Left colon (tissue), 2 donors: ENCODE measurements at places on chromosomes 7 and 10.
A peak's percentile ranks its signal among the peaks of the same experiment; 100 is the strongest.

DNA sequence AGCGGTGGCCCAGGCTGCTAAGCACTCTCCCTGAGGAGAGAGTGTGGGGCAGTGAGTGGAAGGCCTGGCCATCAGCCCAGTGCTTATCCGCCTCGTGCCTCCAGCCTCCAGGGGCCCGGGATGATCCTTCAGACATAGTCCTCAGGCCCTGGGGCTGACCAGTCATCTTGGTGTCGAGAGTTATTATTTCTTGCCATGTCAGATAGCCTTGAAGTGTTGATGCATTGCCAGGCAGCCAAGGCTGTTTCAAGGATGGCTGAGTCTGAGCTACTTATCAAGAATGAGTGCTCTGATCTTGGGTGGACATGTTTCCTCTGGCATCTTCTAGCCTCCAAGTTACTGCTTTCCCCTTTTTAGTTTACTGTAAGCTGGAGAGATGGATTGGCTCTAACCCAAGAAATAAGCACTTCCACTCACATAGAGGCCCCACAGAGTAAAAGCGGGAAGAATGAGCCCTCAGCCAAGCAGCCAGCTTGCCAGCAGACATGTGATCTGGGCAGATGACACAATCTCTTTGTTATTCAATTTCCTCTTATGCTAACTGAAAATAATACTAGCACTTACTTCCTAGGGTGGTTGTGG lies 136.5 kb upstream of the NAMPT start:
- peak; percentile 39 for DNase-seq

- no peak for DNase-seq
Measured at GRCh38 chr10:93593749-93594148, 7.3 kb downstream of the RBP4 start.

GRCh38 chr10:62374862-62375710 lies 917 bp downstream of the ZNF365 start:
- DNase-seq = no peak

- no peak for DNase-seq
Measured at GRCh38 chr7:155972247-155972646, 160.0 kb upstream of the SHH start.

GRCh38 chr7:91656541-91657482 lies 223.7 kb downstream of the MTERF1 start:
- no peak for DNase-seq

DNA sequence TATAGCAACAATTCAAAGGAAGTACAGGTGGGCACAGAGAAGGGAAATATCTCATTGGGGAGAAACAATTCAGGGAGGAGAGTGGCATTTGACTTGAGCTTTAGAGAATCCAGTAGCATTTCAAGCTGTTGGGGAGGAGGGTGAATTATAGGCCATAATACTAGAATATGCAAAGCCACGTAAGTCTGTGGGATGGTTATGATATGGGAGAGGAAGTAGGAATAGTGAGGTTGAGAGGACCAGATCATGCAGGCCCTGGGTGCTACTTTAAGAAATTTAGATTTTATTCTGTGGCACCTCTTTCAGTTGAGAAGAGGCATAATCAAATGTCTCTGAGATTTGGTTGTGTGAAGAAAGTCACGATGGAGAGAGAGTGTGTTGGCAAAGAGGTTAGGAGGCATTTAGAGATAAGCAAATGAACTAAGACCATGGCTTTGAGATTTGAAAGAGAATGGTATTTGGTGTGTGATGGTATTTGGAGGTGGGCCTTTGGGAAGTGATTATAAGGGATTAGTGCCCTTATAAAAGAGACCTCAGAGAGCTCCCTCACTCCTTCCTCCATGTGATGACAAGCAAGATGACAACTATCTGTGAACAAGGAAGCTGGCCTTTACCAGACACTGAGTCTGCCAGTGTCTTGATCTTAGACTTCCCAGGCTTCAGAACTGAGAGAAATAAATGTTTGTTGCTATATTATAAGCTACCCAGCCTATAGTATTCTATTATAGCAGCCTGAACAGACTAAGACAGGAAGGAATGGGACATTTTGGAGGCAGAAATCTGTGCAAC lies 15.1 kb downstream of the ADD3 start:
- no peak for DNase-seq

DNA sequence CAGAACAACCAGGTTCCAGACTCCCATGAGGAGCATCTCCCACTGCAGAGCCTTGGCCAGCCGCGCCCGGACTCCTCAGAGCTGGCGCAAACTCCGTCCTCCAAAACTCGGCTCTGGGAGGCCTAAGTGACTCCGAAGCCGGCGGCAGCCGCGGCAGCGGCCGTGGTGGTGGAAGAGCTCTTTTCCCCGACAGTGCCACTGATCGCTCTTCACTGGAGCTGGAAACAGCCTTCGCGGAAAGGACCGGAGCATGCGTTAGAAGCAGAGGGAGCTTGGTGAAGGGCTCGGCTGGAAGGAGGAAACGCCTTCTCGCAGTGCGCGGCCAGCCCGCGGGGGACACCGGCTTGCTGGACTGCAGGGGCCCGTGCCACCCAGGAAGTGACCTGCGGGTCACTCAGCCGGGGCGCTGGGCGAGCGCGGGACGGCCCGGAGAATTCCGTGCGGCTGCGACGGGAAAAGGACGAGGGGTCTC lies 5.0 kb upstream of the HOXA13 start:
- peak; percentile 58 for DNase-seq

DNA sequence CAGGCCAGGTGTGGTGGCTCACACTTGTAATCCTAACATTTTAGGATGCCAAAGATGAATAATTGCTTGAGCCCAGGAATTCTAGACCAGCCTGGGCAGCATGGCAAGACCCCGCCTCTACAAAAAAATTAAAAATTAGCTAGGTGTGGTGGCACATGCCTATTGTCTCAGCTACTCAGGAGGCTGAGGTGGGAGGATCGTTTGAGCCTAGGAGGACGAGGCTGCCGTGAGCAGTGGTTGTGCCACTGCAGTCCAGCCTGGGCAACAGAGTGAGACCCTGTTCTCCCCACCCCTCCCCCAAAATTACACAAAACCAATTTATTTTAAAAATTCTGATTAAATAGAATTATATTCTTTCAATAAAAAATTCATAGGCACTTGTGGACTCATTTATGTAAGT lies 39.0 kb downstream of the ABCB1 start:
- DNase-seq = no peak

- no peak for DNase-seq
Measured at GRCh38 chr7:116711790-116712189, 39.8 kb downstream of the MET start.

- no peak for DNase-seq
Measured at GRCh38 chr10:87752566-87752965, 65.5 kb downstream of the ATAD1 start.

DNA sequence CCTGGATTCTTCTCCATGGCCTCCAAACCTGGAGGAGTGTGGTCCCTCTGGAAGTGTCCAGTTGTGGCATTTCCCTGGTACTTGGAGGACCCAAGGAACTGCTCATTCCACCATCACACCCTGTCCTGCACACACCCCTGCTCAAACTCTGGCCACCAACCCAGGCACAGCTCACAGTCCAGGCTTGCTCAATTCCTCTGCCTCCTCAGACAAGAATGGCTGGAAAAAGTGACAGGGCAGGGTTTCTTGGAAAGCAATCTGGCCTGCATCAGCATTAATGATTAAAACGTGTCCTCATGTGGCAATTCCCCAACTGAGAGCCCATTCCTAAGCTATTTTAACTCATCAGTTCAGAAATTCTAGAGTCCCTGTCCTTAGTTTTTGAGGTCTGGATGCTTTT lies 17.2 kb upstream of the TPST1 start:
- DNase-seq = no peak

- DNase-seq = no peak
Measured at GRCh38 chr7:30312178-30312577, 27.8 kb downstream of the ZNRF2 start.

- DNase-seq = no peak
Measured at GRCh38 chr10:5457741-5458140, 41.6 kb downstream of the CALML5 start.

DNA sequence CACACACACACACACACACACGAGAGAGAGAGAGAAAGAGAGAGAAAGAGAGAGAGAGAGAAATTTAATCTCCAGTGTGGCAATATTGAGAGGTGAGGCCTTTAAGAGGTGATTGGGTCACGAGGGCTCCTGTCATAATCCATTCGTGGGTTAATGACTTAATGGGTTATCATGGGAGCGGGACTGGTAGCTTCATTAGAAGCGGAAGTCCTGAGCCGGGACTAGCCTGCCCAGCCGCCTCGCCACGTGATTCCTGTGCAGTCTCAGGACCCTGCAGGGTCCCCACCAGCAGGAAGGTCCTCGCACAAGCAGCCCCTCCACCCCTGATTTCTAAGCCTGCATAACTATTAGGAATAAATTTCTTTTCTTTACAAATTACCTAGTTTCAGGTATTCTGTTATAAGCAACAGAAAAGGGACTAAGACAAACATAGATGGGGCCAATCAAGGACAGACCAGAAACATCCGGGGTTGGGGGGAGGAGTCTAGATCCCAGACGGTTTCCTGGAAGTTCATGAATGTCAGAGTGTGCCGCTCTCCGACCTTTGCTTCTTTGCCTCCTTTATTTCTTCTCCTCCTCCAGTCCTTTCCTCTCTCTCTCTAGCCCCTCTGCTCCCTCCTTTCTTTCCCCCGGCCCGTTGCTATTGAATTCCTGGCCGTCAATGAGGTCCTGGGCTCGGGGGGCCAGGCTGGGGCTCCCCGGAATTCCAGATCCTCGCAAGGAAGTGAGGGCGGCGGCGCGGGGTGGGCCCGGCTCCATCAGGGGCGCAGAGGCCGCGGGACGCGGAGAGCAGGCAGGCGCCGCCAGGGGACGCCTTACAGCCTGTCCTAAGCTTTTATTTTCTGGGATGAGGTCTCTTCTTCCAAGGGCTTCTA lies 146.8 kb downstream of the CYP26A1 start:
- no peak for DNase-seq

DNA sequence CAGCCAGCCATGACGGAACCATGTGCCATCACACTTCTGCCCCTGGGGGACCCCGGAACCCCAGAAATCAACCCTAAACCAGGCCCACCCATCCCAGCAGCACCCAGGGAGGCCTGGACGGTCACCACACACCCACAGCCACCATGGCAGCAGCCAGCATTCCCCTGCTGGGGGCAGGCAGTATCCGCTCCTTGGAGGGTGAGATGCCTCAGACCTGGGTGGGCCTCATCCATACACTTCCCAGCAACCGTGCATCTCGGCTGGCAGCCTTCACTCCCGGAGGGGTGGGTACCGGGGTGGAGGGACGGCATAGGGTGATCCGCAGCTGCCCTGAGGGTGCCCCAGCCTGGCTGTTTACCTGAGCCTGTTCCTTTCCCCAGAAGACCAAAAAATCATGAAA lies 69.1 kb upstream of the FAM20C start:
- DNase-seq = no peak

DNA sequence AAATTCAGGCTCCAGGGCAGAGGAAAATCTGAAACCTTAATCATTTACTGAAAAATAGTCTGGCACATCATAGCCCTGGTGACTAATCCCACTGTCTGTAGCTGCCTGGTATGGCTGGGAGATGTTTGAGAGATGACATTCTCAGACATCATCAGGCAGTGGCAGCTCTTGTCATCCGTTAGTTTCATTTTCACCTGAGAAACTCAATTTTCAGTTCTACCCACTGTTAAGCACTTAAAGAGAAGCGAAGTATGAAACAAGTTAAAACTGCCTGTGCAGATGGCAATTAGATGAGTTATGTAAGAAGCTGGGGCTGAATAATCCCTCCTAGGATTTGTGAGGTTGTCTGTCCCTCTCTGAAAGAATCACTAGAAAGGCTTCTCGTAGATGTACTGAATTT lies 150.2 kb downstream of the NSUN6 start:
- no peak for DNase-seq

DNA sequence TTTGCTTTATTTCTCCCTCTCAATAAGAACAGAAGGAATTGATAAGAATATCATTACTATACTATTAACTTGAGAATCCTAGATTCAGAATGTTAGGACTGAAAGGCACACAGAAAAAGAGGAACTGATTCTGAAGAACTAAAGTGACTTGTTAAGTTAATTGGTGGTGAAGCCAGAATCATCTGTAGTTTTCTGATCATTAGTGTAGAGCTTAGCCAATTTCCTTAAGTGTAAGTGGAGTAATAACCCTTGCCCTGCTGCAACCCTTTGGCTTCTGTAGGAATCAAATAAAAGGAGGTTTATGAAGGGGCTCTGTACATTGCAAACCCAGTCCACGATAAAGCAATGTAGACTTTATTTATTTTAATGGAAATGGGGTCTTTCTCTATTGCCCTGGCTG lies 1186.0 kb downstream of the SORCS3 start:
- DNase-seq = no peak

DNA sequence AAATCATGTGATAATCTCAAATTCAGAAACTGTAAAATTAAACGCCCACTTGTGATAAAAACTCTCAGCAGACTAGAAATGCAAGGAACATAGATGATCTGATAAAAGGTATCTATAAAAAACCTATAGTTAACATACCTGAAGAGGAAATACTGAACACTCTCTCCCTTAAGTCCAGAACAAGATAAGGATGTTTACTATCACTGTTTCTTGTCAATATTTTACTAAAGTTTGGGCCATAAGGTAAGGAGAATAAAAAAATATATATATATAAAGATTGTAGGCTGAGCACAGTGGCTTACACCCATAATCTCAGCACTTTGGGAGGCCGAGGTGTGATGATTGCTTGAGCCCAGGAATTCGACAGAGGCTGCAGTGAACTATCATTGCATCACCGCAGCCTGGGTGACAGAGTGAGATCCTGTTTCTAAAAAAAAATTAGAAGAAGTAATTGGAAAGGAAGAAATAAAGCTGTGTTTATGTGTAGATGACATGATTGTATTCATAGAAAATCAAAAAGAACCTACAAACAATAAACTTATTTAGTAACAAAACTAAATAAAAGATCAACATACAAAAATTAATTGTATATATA lies 28.4 kb downstream of the MPLKIP start:
- DNase-seq = no peak

DNA sequence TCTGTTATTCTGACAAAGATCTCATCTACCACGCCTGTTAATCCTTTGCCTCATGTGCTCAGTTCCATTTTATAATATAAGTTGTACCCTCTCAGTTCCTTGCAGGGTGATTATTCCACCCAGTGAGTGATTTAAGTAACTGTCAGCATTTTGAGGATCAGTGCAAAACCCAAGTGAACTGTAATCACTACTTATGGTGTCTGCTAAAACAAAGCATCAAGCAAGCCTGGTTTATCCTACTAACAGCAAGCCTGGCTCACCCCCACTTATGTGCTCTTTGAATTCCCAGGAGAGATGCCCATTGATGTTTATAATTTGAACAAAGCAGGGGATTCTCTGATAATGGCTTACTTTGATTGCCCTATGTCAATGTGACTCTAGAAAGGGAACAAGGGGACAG lies 186.8 kb upstream of the LRGUK start:
- no peak for DNase-seq

DNA sequence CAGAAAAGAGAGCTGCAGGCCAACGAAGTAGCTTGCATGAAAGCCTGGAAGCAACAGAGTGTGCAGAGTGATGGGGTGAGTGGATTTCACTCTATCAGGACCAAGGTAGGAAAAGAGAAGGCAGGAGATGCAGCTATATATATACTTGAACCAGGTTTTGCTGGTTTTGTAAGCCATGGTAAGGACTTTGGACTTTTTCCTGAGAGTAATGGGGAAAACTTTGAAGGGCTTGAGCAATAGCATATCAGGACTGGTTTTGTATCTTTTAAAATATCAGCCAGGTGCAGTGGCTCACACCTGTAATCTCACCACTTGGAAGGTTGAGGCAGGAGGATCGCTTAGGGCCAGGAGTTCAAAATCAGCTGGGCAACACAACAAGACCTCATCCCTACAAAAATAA lies 120.6 kb upstream of the NRP1 start:
- no peak for DNase-seq

- no peak for DNase-seq
Measured at GRCh38 chr10:67045404-67045803, 119.6 kb downstream of the LRRTM3 start.

- DNase-seq = no peak
Measured at GRCh38 chr10:71278691-71279588, 40.1 kb upstream of the SLC29A3 start.
